T47D (cell line): ENCODE measurements at places on chromosomes 12 and 14.
A peak's percentile ranks its signal among the peaks of the same experiment; 100 is the strongest.

- no peak for DNase-seq
Measured at GRCh38 chr12:45933504-45933903, 56.9 kb downstream of the SCAF11 start.

GRCh38 chr12:112031472-112031871 is 18.2 kb downstream of the ERP29 start:
- DNase-seq: no peak

GRCh38 chr12:48999371-49000131 is at the start of gene DDN:
DDN (minus strand) TSS chr12:48999375; CDS start chr12:48999287, 88 bp downstream.
- peak; percentile 75 for DNase-seq

DNA sequence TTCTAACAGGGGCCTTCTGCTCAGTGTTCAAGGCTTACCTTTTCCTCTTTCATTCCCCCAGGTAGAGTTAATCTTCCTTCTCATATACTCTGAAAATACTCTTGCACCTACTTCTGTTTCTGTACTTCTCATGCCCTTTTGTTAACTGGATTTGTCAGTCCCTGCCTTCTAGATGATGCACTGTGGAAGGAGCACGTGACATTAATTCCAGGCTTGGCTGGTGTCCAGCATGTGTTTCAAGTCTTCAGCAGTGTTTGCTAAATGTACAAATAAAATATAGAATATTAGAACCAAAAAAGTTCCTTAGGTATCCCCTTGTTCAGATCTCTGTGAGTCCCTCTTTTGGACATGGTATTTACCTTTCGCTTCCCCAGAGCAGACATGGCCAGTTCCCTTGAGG is 27.9 kb upstream of the EVL start:
- DNase-seq: no peak

DNA sequence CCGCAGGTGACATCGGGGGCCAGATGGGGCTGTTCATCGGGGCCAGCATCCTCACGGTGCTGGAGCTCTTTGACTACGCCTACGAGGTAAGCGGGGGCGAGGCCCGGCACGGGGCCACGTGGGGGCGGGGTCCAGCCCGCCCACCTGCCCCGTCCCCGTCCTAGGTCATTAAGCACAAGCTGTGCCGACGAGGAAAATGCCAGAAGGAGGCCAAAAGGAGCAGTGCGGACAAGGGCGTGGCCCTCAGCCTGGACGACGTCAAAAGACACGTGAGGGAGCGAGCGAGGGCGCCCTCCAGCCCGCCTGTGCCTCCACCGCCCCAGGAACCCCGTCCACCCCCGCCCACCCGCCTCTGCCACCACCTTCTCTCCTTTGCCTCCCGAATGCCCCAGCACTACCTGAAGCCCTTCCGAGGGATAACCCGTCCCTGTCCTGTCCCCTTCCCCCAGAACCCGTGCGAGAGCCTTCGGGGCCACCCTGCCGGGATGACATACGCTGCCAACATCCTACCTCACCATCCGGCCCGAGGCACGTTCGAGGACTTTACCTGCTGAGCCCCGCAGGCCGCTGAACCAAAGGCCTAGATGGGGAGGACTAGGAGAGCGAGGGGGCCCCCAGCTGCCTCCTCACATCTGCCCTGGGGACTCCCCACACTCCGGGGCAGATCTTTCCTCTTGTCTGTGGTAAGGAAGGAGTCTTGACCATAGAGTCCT is 3.9 kb upstream of the SMARCD1 start:
- DNase-seq: no peak
